ENCODE measurements at places on chromosomes 11 and 22. TPM values are rescaled to one million over a fixed set of nuclear protein-coding genes. Genes with fewer than 3 reads are reported as not detected.

DNA sequence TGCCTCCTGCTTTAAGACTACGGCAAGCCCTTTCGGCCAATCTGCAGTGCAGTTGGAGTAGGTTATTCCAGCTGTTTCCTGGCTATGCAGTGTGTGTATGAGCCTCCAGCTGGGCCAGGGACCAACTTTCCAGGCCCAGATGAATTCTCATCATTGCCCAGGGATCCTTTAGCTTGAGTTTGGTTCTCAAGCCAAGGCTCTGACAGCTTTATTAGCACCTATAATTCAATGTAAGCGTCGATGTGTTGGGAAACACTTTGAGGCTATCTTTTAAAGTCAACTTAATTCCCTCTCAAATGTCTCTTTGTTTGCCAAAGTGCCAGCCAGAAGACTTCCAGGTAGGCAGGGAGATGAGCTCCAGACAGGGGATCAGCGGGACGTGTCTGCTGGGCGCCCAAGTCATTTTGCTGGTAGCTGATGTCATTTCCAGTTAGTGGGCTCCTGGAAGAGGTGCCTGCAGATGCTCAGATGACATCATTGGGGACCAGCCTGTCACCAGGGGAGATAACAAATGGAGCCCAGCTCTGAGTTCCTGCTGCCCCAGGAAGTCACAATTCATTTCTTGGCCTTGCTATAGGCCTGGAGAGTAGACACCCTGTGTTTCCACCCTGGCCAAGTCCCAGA lies 520.4 kb downstream of the SOX6 start:
- H3K4me1 ChIP-seq = no peaks in the 10 kb centered on the region
- H3K4me3 ChIP-seq = no peak overlapping the region
- no peak overlapping the region for H3K27ac ChIP-seq
- no peak for DNase-seq

- H3K27me3 ChIP-seq = no peaks in the 10 kb centered on the region
- no peak for DNase-seq
- H3K27ac ChIP-seq = no peak overlapping the region
- H3K36me3 ChIP-seq = no peaks in the 10 kb centered on the region
These were observed 14.6 kb downstream of the RPS6KA4 start for GRCh38 chr11:64373598-64373974.

GRCh38 chr22:44050766-44051355 lies 26.8 kb downstream of the PARVB start:
- no peaks in the 10 kb centered on the region for H3K36me3 ChIP-seq
- no peaks in the 10 kb centered on the region for H3K4me1 ChIP-seq
- H3K27ac ChIP-seq = no peak overlapping the region
- no peak overlapping the region for H3K4me3 ChIP-seq
- DNase-seq = no peak
- no peaks in the 10 kb centered on the region for H3K27me3 ChIP-seq

The SCGB1C1 gene
- not detected for total RNA-seq

- no peaks in the 10 kb centered on the region for H3K4me1 ChIP-seq
- no peaks in the 10 kb centered on the region for H3K27me3 ChIP-seq
- no peak for DNase-seq
- H3K27ac ChIP-seq = no peak overlapping the region
- H3K36me3 ChIP-seq = no peaks in the 10 kb centered on the region
These were observed 276.4 kb upstream of the PLET1 start for GRCh38 chr11:112537026-112537425.

DNA sequence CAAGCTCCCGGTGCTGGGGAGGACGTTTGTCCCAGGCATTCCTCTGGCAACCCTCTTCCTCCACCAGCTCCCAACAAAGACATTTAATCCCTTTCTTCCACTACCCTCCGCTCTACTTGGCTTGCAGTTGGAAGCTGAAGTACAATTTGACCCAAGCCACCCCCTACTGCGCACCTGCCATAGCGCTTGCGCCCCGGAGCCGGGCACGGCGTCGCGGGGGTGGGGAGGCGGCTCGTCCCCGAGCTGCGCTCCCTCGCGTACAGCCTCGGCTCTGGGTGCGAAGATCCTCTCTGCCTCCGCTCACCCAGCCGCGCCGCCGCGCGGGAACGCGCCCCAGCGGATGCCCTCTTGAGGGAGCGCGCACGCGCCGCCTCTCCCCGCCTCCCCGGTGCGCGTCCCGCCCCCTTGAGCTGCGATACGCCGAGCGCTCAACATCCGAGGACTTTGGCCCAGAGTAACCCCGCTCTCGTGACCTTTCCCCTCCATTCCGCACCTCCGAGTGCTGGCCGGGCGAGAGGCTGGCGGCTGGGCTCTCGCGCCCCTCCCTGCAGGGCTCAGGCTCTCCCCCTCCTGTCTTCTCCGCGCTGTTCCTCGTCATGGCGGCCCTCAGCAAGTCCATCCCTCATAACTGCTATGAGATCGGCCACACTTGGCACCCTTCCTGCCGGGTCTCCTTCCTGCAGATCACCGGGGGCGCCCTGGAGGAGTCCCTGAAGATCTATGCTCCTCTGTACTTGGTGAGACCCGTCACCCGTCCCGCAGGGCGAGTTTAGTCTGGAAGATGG lies at the start of gene TMEM135:
TSS of gene TMEM135 (plus strand) at position 485 of the 785 bp plus-strand sequence. CDS start at position 597, 112 bp downstream.
- H3K27me3 ChIP-seq = no peaks in the 10 kb centered on the region
- H3K4me1 ChIP-seq = peaks cover 25% of the 10 kb centered on the region
- peak within 1 kb of the TSS; percentile 98 for H3K27ac ChIP-seq
- peak within 1 kb of the TSS; percentile 70 for H3K4me3 ChIP-seq

DNA sequence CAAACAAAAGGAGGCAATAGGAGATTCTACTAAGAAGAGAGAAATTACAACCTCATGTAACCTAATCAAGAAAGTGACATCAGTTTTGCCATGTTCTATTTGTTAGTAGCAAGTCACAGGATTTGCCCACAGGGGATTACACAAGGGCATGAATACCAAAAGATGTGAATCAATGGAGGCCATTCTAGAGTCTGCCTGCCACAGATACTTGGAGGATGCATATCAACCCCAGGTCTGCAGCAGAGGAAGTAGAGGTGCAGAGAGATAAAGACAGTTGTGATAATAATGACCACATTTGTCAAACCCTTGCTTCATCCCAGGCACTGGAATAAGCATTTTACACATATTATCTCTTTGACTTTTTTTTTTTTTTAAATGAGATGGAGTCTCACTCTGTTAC lies 2.4 kb upstream of the ASCC2 start:
- DNase-seq = no peak
- no peaks in the 10 kb centered on the region for H3K36me3 ChIP-seq
- H3K27me3 ChIP-seq = no peaks in the 10 kb centered on the region
- H3K27ac ChIP-seq = no peak overlapping the region
- no peak overlapping the region for H3K4me3 ChIP-seq
- peaks cover 7% of the 10 kb centered on the region for H3K4me1 ChIP-seq

The TPCN2 gene
- 15.9 TPM for total RNA-seq

The PLEKHA7 gene
- total RNA-seq = 29.0 TPM

GRCh38 chr11:95977534-95978174 lies 53.7 kb upstream of the MTMR2 start:
- no peaks in the 10 kb centered on the region for H3K36me3 ChIP-seq
- no peak for DNase-seq
- H3K27ac ChIP-seq = no peak overlapping the region

DNA sequence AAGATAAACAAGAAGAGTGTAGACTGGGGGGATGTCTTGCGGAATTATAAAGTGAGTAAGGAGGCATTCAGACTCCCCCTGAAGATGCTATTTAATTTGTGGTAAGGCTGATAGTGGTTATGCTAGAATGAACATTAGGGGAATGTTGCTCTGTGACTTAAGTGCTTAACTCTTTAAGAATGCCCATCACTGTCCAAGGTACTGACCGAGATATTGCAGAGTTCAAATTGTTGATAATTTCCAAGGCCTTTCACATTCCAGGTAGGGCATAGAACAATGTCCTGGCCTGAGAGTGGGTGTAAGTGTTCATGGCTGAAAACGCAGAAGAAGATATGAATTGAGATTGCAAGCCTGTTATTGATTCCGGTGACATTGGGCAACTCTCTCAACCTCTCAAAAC lies 90.3 kb upstream of the SEZ6L start:
- no peak for DNase-seq
- H3K27ac ChIP-seq = no peak overlapping the region
- no peaks in the 10 kb centered on the region for H3K4me1 ChIP-seq
- no peaks in the 10 kb centered on the region for H3K27me3 ChIP-seq
- H3K36me3 ChIP-seq = no peaks in the 10 kb centered on the region

DNA sequence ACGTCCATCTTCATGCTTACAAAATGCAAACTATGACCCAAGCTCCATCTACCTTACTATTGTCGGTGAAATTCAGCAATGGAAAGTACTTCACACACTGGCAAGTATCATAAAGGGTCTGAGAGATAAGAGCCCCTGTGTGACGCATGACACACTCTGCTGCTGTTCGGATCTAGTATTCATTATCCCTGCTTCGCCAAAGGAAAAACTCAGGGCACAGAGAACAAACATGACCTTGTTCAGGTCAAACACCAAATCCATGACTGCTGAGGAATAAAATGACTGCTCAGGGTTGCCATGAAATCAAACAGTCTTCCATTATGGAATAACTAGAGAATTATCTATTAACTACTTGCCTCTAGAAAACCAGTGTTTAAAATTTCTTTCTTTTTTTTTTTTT lies 73.0 kb downstream of the MICAL3 start:
- H3K4me1 ChIP-seq = peaks cover 15% of the 10 kb centered on the region
- H3K27me3 ChIP-seq = no peaks in the 10 kb centered on the region
- DNase-seq = no peak
- peak overlapping the region; percentile 30 for H3K27ac ChIP-seq

DNA sequence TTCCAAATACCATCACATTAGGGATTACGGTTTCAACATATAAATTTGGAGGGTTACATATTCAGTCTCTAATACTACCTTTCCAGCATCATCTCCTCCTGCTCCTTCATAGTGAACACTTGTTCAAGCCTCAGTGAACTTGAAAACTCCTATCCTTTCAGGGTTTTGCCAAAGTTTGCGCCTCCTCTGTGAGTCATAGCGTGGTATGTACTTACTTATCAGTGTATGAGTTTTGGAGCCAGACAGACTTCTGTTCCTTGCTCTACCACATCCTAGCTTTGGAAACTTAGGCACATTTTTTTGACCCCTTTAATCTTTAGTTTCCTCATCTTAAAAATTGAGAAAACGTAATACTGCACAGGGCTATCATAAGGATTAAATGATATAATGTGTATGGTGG lies 160.1 kb upstream of the ZC3H12C start:
- no peaks in the 10 kb centered on the region for H3K4me1 ChIP-seq
- peak; percentile 4 for DNase-seq
- H3K36me3 ChIP-seq = no peaks in the 10 kb centered on the region
- no peak overlapping the region for H3K27ac ChIP-seq

DNA sequence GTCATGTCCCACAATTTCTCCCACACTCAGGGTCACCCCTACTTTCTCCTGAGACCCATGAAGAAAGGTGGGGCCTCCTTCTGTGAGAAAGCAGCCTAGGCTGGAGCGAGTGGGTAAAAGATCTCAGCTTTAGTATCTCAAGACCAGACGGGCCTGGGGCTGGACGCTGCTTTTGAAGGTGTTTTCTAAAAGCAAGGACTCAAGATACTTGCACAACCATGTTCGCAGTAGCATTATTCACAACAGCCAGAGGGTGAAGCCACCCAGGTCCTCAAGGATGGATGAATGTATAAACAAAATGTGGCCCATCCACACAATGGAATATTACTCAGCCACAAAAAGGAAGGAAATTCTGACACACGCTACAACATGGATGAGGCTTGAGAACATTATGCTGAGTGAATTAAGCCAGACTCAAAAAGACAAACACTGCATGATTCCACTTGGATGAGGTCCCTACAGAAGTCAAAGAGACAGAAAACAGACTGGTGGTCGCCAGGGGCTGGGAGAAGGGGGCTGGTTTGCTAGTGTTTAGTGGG lies 10.6 kb downstream of the SHANK2 start:
- no peaks in the 10 kb centered on the region for H3K27me3 ChIP-seq
- H3K4me1 ChIP-seq = peaks cover 25% of the 10 kb centered on the region
- H3K36me3 ChIP-seq = no peaks in the 10 kb centered on the region

- H3K4me1 ChIP-seq = peaks cover 50% of the 10 kb centered on the region
- no peak overlapping the region for H3K4me3 ChIP-seq
- peak overlapping the region; percentile 93 for H3K27ac ChIP-seq
- no peaks in the 10 kb centered on the region for H3K27me3 ChIP-seq
- H3K36me3 ChIP-seq = peaks cover 15% of the 10 kb centered on the region
- DNase-seq = no peak
These were observed 13.2 kb downstream of the CARS1 start for GRCh38 chr11:3044004-3044403.

The CLCF1 gene
- total RNA-seq = 9.4 TPM

DNA sequence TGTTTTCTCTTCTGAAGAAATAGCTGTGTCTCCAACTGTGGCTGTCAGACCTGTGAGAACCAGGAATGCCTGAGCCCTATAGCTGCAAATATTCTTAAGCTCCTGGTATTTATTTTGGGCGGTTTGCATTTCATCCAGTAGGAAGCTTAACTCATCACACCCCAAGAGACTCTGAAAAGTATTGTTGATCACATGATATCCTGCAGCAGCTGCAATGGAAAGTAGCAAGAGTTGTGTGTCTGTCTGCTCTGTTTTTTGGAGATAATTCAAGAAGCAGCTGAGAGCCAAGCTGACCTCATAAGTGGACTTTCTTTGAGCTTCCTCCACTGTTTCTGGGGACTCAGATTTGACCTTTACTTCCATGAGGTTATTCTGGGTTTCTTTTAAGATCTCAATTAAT lies 36.4 kb upstream of the MRPL17 start:
- no peak overlapping the region for H3K4me3 ChIP-seq
- H3K27ac ChIP-seq = no peak overlapping the region
- H3K27me3 ChIP-seq = no peaks in the 10 kb centered on the region
- H3K36me3 ChIP-seq = no peaks in the 10 kb centered on the region
- DNase-seq = no peak
- no peaks in the 10 kb centered on the region for H3K4me1 ChIP-seq

- H3K4me3 ChIP-seq = no peak overlapping the region
- H3K4me1 ChIP-seq = no peaks in the 10 kb centered on the region
- H3K27ac ChIP-seq = no peak overlapping the region
- no peaks in the 10 kb centered on the region for H3K27me3 ChIP-seq
These were observed 17.4 kb upstream of the BACE1-AS start for GRCh38 chr11:117273550-117274289.

- H3K27ac ChIP-seq = no peak overlapping the region
- DNase-seq = no peak
- H3K36me3 ChIP-seq = no peaks in the 10 kb centered on the region
- no peak overlapping the region for H3K4me3 ChIP-seq
These were observed 114.9 kb downstream of the KCNQ1 start for GRCh38 chr11:2559527-2560311.

DNA sequence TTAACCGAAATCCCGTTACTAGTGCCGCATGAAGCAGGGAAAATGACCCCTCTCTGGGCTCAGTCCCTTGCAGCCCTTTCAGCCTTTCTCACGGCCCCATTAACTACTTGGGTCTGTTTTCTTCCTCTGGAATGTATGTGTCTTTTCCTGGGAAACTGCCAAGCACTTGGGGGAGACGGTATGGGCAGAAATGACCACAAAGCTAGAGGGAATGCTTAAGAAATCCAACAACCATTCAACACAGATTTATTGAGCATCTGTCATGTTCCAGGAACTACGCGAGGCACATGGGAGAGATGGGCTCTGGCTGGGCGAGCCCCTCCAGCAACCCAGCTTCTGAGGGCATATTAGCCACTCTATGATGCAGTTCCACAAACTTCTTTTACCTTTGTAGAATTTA lies 462.6 kb downstream of the BUD13 start:
- no peak overlapping the region for H3K4me3 ChIP-seq
- H3K27ac ChIP-seq = no peak overlapping the region
- no peaks in the 10 kb centered on the region for H3K36me3 ChIP-seq
- H3K27me3 ChIP-seq = no peaks in the 10 kb centered on the region

All from thyroid gland (tissue), 4 donors.